Cardiac muscle cell (in vitro differentiated cells and primary cell): ENCODE measurements at places on chromosomes 7 and 10. TPM values are rescaled to one million over a fixed set of nuclear protein-coding genes. Genes with fewer than 3 reads are reported as not detected.
A peak's percentile ranks its signal among the peaks of the same experiment; 100 is the strongest.

DNA sequence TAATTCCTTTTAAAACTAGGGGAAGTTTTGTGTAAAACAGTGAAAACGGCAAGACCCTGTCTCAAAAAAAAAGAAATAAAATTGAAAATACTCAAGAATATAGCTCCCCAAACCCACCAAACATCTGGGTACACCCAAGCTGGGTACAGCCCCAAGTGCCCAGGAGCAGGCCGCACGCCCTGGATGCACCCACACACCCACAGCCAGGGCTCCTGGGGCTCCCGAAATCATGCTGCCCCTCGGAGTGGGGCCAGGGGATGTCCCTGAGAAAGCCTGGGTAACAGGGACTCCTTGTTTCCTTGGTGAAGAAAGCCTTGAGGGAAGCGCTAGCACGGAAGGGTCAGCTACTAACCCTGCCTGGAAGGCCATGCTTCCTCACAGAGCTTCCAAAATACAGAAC is 10.1 kb downstream of the BNIP3 start:
- H3K27ac ChIP-seq = peak overlapping the region; percentile 60
- H3K4me1 ChIP-seq = peaks cover 28% of the 10 kb centered on the region
- peaks cover 69% of the 10 kb centered on the region for H3K36me3 ChIP-seq
- no peak for DNase-seq
- no peak overlapping the region for H3K4me3 ChIP-seq
- H3K27me3 ChIP-seq = no peaks in the 10 kb centered on the region

DNA sequence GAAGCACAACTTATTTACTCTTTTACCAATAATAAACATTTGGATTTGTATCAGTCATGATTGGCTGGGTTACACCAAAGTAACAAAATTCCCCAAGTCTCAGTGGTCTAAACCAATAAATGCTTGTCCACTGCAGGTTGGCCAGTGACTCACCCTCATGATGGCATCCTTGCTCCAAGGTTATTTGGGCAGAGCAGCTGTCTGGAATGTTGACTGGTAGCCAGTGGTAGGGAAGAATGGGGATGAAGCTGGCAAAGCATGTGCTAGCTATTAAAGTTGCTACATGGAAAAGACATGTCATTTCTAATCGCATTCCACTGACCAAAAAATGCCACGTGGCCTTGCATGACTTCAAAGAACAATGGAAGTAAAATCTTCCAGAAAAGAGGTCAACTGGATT is 1168.7 kb upstream of the CELF2 start:
- no peaks in the 10 kb centered on the region for H3K27me3 ChIP-seq
- no peak overlapping the region for H3K4me3 ChIP-seq
- H3K36me3 ChIP-seq = no peaks in the 10 kb centered on the region
- DNase-seq = no peak
- H3K27ac ChIP-seq = no peak overlapping the region
- H3K4me1 ChIP-seq = no peaks in the 10 kb centered on the region

GRCh38 chr10:111879969-111880368 is 303.6 kb downstream of the GPAM start:
- DNase-seq = no peak
- no peaks in the 10 kb centered on the region for H3K27me3 ChIP-seq
- no peaks in the 10 kb centered on the region for H3K4me1 ChIP-seq
- no peak overlapping the region for H3K4me3 ChIP-seq
- H3K36me3 ChIP-seq = no peaks in the 10 kb centered on the region
- no peak overlapping the region for H3K27ac ChIP-seq

DNA sequence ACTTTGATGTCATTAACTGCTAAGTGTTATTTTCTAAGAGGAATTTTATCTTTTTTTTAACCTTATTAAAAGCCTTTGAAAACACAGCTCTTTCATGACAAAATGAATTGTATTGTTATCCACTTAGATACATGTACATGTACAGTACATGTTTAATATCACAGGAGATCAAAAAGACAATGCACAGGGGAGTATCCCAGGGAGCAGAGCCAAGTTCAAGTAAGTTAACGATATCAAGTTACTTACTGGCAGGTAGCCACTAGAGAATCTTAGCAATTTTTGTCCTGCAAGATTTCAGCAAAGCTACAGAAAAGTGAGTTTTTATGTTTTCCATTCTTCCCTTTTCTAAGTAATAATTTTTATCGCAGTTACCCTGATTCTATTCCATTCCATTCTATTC is 33.9 kb upstream of the ARL4A start:
- H3K27ac ChIP-seq = no peak overlapping the region
- no peaks in the 10 kb centered on the region for H3K27me3 ChIP-seq
- DNase-seq = peak; percentile 10
- H3K4me1 ChIP-seq = no peaks in the 10 kb centered on the region
- H3K36me3 ChIP-seq = no peaks in the 10 kb centered on the region

DNA sequence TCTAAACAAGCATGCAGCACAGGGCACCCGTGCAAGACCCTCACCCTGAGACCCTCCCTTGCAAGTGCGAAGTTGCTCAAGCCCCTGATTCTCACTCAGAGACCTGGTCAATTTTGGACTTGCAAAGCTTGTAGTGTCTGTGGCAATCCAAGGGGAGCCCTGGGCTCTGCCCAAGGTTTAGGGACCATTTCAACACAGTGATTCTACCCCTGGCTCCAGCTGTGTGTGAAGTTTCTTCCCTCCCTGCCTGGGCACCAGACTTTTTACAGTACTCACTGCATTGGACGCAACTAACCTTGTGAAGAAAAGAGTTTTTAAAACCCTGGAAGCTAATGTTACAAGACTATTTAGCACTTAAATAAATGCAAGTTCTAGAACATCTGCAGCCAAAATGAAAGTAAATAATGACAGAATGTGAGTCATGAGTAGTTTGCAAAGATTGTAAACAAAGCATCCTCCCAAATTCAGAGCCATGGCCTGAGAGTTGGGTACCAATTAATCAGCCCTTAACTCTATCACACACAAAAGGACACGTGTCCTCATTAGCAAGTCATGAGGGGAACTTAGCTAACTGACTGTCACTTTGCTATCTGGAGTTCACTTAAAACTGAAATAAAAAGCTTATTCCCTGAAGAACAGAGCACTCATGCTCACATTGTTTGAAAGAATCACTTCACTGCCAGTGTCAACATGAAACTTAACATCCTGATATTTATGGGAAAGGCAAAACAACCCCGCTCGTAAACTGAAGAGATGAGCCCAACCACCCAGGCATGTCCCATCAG is 48.1 kb downstream of the RGS10 start:
- no peak overlapping the region for H3K4me3 ChIP-seq
- H3K27me3 ChIP-seq = no peaks in the 10 kb centered on the region
- DNase-seq = no peak
- no peak overlapping the region for H3K27ac ChIP-seq
- H3K36me3 ChIP-seq = no peaks in the 10 kb centered on the region
- no peaks in the 10 kb centered on the region for H3K4me1 ChIP-seq

The PIP gene
- total RNA-seq = not detected in 2 replicates

The HTR5A gene
- total RNA-seq = not detected in 2 replicates

The TRIM56 gene
- total RNA-seq = 5.7 and 12.9 TPM in 2 replicates

The COBL gene
- 0.69 and 0.70 TPM in 2 replicates for total RNA-seq
